ENCODE measurements at places on chromosomes 16 and 17.
A peak's percentile ranks its signal among the peaks of the same experiment; 100 is the strongest.

GRCh38 chr17:17792551-17793377 lies 44.0 kb downstream of the SREBF1 start:
- DNase-seq = no peak

- DNase-seq = no peak
These were observed 556.9 kb upstream of the CDH5 start for GRCh38 chr16:65809627-65810026.

GRCh38 chr16:13997933-13998332 lies 73.2 kb upstream of the MRTFB start:
- DNase-seq = peak; percentile 24

GRCh38 chr17:79043931-79044320 lies 20.0 kb downstream of the C1QTNF1 start:
- no peak for DNase-seq

GRCh38 chr17:49076573-49077384 lies 55.8 kb upstream of the B4GALNT2 start:
- DNase-seq = no peak

GRCh38 chr16:75080205-75081029 lies 36.2 kb downstream of the LDHD start:
- DNase-seq = no peak

DNA sequence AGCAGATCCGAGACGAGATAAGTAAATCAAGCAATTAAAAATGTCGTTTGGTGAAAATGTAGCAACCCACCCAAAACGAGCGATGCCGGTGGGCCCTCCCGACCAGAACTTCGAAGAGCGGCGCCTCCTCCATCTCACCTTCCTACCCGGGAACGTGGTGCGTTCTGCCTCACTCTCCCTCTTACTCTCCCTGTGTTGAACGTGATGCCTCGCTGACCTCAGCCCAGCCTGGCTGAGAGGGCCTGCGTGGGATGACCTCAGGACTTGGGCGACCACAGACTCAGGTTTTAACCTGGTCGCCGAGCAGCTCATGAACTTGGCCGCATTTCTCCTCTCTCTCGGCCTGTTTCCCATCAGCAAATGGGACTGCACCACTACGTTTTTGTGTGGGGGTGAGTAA lies 69.7 kb upstream of the RPL38 start:
- no peak for DNase-seq

DNA sequence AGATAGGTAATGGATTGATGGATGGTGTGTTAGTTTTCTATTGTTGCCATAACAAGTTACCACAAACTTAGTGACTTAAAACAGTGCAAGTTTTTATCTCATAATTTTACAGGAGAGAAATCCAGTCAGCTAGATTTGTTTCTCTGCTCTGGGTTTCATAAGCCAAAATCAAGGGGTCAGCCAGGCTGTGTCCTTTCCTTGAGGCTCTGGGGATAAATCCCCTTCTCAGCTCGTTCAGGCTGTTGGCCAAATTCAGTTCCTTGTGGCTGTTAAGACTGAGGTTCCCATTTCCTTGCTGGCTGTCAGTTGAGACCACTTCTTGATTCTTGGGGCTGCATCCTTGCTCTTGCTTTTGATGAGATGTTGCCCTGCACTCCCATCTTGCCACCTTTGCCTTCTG lies 204.9 kb upstream of the CDH13 start:
- DNase-seq = no peak

DNA sequence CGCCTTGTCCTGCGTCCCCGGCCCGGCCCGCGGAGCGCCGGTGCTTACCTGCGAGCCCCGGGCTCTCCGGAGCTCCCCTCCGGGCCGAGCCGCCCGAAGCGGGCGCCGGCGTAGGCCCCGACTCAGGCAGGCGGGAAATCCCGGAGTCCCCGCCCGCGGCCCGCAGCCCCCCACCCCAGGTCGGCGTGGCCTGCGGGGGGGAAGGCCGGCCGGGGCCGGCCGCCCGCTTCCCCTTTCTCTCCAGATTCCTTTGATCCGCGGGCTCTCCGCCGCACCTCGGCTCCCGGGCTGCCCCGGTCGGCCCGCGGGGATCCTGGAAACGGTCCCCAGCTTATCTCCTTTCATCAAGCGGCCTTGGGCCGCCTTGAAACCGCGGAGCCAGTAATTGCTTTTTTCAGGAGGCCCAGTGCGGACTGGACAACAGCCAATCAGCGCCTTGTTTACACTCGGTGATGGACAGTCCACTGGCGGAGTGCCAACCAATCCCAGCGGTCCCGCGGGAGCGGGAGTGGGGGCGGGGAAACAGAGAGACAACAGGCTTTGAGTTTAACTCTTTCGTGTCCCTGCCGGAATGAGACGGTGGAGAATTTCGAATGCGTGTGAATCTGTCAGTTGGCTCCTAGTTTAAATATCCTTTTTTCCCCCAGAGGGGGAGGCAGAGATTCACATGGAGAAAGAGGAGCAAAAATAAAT lies 1.4 kb upstream of the BAHCC1 start:
- peak; percentile 99 for DNase-seq

- DNase-seq = no peak
These were observed 19.3 kb upstream of the MTMR4 start for GRCh38 chr17:58533616-58534188.

DNA sequence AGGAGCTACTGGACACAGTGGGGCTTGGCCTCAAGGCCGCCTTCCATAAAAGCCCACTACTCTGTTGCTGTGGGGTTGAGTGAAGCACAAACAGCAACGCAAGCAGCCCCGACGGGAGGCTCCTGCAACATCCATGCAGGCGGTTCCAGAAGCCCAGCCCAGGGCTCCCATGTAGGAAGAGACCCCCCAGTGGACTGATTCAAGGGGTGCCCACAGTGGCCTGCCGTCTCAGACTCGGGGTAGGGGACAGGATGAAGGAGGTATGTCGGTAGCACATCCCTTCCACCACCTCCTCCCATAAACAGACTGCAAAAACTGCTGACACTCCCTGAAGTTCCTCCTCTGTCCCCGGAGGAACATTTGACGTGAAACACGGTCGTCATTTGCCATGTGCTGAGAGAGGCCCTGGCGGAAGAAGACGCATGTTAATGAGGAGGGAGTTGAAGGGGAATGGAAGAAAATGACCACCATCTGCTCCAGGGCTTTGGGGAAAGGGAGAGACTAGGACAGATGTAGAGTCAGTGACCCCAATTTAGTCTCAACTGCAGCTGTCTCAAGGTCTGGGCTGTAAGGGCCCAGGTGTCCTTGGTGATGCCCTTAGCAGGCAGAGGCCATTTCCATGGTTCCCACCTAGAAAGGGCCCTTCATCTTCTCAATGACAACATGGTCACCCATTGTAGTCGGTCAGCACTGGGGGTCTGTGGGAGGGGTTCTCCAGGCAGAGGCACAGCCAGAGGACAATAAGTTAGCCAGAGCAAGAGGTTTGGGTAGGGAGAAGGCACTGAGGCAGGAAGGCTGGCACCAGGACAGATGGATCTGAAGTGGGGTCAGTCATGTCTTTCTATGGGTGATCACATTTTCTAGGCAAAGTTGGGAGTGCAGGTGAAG lies 200.6 kb downstream of the CPPED1 start:
- no peak for DNase-seq

DNA sequence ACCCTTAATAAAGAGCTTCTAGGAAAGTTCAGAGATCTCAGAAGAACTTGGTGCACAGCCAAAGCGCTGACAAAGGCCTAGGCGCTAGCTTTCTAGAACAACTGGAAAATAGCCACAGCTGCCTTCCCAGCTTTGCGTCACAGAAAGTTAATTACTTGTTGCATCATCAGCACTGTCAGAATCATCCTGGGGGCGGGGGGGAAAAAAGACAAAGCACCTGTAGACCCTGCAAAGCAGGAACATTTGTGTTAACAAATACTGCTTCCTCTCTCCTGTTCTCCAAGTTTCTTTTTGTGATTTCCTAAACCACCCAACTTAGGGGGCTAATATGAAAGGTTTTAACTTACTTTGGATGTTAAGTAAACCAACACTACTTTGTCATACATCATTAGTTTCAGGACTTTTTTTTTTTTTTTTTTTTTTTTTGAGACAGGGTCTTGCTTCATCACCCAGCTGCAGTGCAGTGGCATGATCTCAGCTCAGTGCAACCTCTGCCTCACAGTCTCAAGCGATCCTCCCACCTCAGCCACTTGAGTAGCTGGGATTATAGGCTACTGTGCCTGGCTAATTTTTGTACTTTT lies 4.8 kb upstream of the AARSD1 start:
- DNase-seq = no peak

DNA sequence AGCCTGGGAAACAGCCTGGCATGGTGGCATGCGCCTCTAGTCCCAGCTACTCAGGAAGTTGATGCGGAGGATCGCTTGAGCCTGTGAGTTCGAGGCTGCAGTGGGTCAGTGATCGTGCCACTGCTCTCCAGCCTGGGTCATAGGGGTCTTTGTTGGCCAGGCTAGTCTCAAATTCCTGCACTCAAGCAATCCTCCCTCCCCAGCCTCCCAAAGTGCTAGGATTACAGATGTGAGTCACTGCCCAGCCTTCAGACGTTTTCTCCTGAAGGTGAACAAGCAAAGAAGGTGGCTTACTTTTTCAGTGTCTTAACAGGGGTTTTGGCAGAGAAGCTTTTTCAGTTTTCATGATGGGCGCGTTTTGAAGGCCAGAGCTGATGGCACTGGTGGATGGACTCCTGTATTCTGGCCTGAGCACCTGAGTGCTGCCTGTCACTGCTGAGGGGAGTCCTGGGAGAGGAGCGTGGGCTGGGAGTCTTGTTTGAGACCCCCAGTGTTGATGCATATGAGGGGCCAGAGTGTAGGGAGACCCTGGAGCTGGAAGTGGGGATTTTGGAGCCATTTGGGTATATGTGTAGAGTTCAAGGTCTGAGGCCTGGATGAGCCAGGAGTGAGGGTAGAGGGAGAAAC lies 41.4 kb downstream of the FOXK2 start:
- DNase-seq = no peak

GRCh38 chr16:84829168-84829965 lies 9.6 kb downstream of the CRISPLD2 start:
- DNase-seq = no peak

GRCh38 chr17:64357191-64357981 lies 33.3 kb downstream of the PECAM1 start:
- peak; percentile 23 for DNase-seq

GRCh38 chr17:8872705-8873435 lies 5.4 kb upstream of the PIK3R6 start:
- no peak for DNase-seq

DNA sequence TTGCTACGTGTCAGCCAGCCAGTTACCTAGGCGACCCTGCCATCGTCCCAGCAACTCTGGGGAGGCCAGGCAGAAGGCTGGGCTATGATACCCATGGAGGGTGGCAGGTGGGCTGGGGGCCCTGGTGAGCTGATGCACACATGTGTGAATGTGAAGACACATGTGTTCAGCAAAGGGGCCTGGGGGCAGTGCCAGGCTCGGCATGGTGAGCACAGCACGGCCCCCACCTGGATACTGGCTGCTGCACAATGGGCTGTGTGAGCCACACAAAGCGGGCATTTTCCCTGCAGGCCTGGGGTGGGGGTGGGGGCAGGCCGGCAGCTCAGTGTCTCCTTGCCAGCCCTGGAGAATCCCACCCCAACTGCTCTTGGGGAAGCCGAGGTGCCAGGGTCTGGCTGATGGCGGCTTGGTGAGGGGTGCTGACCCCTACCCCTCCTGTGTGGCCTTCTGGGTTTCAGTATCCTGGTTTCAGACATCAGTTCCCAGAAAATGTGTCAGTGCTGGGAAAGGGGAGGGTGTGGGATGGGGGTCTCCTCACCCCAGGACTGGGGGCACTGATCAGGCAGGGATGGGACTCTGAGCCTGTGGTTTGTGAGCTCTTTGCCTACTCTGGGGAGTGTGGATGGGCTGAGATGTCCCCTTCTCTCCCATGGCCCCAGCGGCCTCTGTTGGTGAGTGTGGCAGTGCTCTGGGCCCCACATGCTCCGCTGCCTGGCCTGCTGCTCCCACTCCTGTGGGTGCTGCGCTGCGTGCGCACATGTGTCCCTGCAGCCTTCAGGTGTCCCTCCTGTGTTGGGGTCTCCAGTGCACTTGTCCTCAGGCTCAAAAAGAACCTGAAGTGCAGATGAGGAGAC lies 5.1 kb downstream of the LLGL1 start:
- no peak for DNase-seq

DNA sequence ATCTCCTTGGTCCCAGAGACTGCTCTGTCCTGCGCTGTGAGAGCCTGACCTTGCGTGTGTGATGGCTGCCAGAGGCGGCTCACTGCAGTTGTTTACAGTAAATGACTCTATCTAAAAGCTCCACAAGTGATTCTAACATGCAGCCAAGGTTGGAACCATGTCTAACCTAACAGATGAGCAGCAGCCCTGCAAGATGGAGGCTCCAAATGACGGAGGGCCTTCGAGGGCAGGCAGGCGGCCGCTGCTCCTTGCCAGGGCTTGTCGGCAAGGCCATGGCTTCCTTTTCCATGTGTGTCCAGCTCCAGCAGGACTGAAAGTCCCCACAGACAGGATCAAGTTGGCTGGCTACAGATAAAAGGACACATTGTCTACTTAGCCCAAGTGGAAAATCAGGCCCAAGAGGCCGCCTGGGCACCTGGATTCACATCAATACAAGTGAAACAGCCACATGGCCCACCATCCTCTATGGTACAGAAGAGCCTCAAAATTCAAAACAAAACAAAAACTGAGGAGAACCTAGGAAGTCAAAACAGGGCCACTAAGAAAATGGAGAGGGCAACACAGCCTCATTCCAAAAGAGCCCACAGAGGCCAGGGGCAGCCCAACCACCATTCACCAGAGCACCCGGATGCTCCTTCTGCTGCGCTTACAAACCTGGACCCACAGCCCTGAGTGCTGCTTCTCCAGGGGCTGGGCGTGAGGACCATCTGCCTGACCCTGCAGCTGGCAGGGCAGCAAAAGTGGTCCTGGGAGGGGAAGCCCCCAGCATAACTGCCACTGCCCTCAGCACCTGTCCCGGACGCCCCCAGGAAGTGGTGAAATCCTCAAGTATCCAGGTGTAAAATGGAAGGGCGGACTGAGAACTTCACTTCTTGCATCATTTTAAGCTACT lies 65.0 kb downstream of the AMFR start:
- no peak for DNase-seq

DNA sequence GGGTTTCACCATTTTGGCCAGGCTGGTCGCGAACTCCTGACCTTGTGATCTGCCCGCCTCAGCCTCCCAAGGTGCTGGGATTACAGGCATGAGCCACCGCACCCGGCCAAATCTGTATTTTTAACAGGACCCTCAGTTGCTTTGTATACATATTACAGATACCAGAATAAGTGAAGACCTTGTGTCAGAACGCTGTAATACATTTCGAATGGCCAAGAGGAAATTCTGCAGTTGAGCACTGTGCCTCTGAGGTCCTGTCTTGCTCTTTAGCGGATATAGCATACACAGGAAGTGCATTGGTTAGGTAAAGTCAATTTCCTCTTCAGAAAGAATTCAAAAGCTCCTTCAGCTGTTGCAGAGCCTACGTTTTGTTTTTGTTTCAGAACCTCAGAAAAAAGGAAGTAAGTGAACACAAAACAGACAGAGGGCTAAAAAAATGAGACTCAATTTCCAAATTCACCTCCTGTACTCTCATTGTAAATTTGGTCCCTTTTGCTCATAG lies 15.7 kb downstream of the CRLF3 start:
- no peak for DNase-seq

DNA sequence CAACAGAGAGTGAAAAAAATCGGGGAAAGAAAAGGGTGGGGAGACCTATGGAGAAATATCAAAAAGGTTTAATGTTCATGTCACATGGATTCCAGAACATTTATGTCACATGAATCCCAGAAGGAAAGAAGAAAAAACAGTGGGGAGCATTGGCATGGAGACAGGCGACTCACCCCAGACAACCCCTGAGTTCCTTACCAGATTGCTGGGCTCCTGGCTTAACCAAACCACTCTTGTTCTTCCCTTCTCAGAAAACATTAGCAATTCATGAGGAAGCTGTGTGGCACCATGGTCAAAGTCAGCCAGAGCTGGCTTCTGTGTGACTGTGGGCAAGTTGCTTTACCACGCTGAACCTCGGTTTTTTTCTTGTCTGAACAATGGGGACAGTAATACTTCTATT lies 49.6 kb upstream of the CLEC19A start:
- no peak for DNase-seq
